ENCODE measurements at places on chromosomes 6 and 20.
A peak's percentile ranks its signal among the peaks of the same experiment; 100 is the strongest.

DNA sequence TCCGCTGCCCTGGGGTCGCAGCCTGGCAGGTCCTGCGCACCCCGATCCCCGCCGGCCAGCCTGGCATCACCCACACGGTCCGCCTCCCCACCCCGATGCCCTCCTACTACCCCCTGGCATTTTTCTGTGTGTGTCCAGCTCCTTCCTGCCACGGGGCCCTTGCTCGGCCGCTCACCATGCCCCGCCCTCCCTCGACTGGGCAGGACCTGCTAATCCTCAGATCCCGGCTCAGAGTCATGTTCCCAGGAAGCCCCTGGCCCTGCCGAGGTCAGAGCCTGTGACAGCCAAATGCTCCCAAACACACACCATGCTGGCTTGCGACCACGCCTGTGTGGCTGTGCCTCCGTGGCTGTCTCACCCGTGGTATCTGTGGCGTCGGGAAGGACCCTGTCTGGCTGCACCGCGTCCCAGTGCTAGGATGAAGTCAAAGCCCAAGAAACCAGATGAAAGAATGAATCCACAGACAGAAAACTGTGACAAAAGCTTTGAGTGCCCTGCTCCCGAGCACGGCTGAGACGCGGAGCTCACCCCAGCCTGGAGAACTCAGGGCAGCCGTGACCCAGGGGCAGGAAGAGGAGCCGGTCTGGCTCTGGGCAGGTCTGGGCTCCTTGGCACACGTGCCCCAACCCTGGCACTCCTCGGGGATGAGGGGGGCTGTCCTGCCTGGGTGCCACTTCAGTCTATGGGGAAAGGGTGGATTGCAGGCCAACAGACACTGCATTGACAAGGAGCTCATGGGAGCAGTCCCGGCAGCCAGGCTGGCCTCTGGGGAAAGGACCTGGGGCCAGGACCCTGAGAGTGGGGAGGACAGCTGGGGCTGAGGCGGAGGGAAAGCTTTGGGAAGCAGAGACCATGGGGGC lies 20.8 kb upstream of the SLCO4A1 start:
- no peak for DNase-seq

DNA sequence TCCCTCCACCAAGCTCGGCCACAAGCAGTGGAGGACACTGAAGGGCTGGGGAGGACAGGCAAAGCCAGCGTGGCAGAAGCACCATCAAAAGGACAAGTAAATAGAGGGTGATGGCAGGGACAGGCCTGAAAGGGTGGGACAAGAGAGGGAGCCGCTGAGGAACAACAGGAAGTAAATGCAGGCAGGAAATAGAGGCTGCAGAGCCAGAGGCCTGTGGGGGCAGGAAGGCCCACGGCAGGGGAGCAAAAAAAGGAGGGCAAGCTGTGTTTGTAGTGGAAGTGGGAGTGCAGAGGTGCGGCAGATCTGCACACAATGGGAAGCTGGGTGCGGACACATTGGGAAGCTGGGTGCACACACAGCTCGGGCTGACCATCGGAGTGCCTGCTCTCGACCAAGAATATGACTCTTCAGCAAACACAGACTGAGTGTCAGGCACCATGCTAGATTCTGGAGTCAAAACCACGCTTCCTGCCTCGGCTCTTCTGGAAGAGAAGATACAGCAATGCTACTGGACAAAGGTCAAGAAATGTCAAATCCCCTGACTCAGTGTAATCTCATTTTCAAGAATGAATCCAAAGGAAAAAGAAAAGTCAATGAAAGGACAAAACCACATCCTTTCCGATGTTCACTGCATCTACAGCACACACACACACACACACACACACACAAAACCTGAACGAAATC lies 40.4 kb upstream of the RAB22A start:
- no peak for DNase-seq

DNA sequence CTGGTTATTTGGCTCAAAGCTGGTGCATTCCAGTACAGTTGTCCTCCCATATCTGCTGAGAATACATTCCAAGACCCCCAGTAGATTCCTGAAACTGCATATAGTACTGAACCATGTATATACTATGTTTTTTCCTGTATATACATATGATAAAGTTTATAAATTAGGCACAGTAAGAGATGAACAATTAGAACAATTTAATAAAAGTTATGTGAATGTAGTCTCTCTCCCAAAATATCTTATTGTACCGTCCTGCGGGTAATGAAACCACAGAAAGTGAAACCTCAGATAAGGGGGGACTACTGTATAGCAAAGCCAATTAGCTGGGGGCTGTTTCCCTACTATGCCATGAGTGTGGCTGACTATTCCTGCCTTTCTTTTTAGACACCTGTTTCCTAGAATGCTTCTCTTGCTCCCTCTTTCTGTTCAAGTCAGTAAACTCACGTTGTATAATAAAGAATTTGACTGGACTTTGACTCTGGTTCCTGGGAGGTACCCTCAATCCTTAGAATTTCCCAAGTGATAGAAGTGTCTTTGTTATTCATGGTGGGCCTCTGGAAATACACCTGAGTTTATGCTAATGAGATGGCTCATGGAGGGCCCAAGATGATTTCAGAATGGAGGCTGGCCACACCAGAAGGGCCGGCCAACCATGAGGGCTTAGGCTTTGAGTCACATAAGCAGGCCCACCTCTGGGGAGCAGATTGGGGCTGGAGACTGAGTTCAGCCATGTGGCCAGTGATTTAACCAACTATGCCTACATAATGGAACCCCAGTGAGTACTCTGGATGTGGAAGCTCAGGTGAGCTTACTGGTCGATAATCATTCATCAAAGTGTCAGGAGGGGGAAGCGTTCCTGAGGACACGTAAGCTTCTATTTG lies 689 bp upstream of the BLOC1S5 start:
- no peak for DNase-seq

DNA sequence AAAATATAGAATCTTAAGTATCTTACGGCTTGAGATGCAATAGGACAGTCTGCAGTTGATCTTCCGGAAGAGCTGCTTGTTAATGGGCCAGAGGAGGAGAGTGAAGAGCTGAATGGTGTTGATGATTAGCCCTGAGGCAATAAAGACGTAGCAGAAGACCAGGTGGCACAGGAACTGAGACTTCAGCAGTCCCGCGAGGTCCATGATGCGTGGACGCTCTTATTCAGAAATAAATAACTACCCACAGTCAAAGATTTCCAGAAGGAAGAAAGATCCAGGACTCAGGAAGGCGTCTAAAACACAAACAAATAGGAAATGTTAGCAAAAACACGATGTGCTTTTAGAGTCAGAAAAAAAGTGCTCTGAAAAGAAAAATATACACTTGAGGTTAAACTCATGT lies 41.9 kb downstream of the AGPAT4 start:
- no peak for DNase-seq

DNA sequence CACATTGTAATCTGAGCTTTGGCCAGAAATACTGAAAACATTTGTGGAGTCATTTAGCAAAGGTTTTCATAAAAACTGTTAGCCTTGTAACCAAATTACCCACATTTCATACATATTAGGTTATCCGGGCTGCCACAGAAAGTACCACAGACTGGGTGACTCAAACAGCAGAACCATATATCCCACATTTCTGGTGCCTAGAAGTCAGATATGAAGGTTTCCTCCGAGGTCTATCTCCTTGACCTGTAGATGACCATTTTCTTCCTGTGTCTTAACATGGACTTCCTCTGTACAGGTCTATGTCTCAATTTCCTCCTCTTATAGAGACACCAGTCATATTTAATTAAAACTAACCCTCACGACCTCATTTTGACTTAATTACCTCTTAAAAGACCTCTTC lies 49.5 kb upstream of the SMIM28 start:
- no peak for DNase-seq

GRCh38 chr6:158154816-158155215 lies 13.2 kb downstream of the SERAC1 start:
- DNase-seq: no peak

DNA sequence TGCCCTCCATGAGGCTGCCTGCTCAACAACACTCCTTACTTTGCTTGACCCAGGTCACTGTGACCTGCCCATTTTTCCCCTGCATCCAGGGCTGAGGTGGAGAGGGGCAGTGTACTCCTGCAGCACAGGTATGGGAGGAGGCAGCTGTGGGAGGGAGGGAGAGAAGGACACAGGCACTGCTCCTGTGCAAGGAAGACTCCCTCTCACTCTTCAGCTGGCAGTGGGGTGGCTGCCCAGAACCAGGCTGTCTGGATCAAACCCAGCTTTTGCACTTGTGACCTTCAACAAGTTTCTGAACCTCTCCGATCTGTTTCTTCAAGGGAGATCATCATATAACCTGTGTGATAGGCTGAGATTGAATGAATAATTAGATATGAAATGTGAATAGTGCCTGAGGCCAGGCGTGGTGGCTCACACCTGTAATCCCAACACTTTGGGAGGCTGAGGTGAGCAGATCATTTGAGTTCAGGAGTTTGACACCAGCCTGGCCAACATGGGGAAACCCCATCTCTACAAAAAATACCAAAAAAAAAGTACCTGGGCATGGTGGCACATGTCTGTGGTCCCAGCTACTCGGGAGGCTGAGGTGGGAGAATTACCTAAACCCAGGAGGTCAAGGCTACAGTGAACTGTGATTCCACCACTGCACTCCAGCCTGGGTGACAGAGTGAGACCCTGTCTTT lies 14.1 kb downstream of the TGIF2 start:
- DNase-seq: no peak

DNA sequence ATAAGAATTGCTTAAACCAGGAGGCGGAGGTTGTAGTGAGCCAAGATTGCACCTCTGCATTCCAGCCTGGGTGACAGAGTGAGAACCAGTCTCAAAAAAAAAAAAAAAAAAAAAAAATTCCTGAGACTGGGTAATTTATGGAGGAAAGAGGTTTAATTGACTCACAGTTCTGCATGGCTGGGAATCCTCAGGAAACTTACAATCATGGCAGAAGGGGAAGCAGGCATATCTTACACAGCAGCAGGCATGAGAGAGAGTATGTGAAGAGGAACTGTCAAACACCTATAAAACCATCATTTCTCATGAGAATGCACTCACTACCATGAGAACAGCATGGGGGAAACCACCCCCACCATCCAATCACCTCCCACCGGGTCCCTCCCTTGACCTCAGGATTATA lies 1.8 kb upstream of the FKBP1A start:
- peak; percentile 58 for DNase-seq

DNA sequence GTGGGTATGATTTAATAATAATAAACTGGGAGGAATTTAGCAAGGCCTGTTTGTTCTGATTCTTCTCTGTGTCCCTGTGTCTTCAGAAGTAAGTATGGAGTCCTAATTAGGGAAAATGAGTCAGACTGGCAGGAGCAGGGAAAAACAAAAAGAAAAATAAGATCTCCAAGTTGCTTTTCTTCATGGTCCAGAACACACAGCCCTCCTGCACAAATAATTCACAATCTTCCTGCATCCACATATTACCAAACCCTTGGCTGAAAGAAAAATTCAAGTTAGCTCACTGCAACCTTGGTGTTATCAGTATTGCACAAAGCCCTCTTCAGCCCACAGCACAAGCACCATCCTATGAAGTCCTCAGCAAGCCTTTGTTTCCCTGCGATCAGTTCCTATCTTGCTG lies 142.0 kb upstream of the LAMA2 start:
- no peak for DNase-seq

DNA sequence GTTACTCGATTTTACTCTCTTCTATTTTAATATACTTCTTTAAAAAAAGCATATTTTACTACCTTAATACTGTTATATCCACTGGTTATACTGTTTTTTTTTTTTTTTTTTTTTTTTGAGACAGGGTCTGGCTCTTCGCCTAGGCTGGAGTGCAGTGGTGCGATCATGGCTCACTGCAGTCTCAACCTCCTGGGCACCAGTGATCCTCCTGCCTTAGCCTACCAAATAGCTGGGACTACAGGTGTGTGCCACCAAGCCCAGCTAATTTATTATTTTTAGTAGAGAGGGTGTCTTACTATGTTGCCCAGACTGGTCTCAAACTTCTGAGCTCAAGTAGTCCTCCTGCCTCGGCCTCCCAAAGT lies 170.7 kb downstream of the DOK5 start:
- DNase-seq: no peak

DNA sequence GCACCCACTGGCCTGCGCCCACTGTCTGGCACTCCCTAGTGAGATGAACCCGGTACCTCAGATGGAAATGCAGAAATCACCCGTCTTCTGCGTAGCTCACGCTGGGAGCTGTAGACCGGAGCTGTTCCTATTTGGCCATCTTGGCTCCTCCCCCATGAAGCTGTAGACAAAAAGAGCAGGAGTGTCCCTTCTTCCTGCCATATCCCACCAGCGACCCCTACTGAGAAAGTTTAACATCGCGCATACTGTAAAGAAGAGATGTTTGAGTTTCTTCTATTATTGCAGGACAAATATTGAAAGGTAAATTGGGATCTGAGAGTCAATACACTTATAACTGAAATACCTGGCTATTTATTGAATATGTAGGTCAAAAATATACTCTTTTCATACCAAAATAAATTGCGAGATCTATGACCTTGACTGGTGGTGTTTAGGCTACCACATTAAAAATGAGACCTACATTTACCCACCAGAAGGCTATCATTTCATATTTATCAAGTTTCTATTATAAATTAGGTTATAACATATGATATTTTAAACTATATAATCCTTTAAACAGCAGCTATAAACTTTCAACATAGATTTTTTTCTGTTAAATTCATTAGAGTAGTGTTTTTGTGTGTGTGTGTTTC lies 586.3 kb downstream of the HTR1B start:
- no peak for DNase-seq

DNA sequence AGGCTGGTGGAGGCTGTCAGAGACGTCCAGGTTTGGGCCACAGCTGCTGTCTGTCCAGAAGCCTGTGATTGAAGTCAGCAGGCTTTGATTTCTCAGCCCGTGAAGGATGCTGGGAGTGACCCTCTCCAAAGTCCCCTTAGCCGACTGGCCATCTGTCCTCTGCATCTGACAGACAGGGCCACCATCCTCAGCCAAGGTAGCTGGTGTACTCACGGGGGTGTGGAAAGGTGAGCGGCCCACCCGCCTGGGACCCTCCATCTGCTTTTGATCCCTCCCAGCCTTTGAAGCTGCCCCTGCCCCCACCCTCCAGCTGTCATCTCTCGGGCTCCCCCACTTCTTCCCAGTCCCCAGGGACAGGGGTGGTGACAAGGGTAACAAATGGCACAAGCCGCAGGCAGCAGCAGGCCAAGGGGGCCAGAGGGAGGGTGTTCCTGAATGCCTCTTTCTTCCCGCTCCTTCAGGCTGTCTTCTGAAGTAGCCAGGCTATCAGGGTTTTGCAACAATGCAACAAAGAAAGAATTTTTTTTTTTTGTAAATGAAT lies 84.4 kb downstream of the EYA2 start:
- no peak for DNase-seq

DNA sequence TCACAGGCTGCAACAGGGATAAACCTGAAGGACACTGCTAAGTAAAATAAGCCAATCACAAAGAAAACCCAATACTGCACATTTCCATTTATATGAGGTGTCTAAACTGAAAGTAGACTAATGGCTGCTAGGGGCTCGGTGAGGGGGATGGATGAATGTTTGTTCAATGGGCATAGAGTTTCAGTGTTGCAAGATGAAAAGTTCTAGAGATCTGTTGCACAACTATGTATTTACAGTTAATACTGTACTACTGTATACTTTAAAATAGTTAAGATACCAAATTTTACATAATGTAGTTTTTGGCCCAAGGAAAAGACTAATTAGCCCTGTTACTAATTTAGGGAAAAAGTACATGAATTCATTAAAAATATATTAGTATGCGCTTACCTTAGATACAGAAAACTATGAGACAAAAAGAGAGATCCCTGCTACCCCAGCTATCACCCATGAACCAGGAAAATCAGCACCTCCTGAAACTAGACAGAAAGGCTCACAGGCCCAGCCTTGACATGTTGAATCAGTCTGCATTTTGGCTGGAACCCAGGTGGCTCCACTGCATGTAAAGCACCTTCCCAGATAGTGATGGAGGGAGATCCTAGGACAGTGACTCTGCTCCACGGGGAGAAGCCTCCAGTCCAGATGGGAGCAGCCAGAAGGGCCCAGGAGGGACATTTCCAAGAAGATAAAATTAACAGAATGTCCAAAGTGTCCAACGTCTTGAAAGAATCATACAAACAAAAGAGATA lies 16.1 kb downstream of the HLA-F start:
- DNase-seq: no peak

Data from GDM1 (cell line).